ENCODE measurements at places on chromosomes 7 and 10.

GRCh38 chr7:21338728-21339164 lies 89.1 kb upstream of the SP4 start:
- peak; percentile 74 for DNase-seq

GRCh38 chr10:120656107-120656506 lies 195.1 kb upstream of the WDR11 start:
- no peak for DNase-seq

- DNase-seq: no peak
Measured at GRCh38 chr7:105647591-105647990, 66.3 kb upstream of the EFCAB10 start.

GRCh38 chr10:72104472-72105097 lies 16.2 kb upstream of the SPOCK2 start:
- DNase-seq: no peak

DNA sequence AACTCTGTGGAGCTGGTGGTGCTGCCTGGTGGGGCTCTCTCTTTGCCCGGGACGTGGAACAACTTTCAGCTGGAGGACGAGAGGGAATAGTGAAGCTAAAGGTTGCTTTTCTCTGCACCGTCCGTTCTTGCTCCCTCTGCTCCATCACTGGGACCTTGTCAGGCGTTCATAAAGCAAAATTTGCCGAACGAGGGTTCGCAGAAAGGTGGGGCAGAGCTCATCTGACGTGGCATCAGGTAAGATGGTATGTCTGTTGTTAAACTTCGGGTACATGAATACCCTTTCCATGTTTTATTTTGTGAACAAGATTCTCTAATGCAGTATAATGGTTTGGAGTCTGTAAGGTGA lies 416 bp downstream of the BBS9 start:
- DNase-seq: no peak

DNA sequence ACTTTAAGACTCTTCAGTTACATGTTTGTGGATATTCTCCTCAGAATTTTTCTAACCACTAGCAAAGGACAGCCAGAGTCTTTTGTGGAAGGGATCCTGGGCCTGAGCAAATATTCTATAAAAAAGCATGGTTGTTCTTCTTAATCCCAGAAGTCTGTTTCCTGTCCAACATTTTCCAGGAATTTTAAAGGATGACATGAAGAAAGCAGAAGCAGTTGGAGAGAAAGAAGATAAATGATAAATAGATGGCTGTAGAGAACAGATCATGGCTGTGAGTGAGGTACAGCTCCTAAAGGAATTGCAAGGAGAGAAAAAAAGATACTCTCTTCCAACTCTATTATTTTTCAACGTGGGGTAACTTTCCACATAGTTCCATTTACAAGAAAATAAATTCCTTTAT lies 91.8 kb upstream of the STEAP4 start:
- DNase-seq: no peak

DNA sequence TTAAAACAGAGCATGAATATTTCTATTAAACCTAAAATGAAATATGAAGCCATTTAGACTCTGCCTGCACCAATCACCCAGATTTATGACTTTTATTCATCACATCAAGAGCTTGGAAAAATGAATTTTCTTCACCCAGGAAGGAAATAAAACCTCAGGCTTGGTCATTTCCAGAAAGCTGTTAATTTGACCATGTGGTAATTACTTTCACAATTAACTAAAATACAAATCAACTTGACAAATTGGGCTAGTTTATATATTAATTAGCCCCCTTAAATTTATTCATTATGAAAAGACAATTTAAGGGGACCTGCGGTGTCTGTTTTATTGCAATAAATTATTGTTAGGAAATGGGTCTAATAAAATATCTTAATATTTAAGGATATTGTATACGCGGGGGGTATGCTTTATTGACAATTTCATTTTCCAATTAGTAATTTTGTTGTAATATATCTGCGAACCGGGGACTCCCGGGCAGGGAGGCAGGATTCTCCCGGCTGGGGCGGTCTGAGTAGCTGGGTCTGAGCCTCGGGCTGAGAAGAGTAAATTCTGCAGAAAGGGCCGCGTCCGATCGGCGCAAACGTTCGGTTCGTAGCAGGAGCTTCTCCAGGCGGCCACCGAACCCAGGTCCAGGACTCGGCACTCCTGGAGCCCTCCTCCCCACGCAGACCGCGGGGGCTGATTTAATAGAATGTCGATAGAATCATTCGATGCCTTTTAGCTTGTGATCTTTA lies 9.4 kb upstream of the MNX1 start:
- DNase-seq: no peak

DNA sequence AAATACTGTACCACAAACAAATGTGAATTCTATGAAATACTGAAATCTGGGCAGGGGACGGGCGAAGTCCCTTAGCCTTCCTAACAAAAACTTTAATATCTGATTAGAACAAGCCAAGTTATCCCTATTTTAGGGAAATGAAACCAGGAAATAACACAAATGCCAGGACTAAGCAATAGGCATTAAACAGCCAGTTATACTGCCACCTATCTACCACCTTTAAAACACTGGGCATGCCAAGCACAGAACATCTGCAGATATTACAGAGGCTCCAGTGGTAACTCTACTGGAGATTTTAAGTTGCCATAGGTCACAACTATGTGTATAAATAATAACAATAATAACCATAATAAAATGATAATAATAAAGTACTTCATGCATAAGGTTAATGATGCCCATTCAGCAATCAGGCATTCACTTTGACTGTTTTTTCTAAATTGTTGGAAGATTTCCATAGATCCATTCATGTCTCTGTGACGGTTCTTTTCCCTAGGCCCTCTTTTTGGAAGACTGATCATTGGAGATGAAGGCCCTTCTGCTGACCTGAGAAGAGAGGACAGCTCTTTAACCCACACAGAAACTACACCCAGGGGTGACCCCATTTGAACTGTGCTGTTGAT lies 195.7 kb downstream of the CACNA2D1 start:
- DNase-seq: no peak

DNA sequence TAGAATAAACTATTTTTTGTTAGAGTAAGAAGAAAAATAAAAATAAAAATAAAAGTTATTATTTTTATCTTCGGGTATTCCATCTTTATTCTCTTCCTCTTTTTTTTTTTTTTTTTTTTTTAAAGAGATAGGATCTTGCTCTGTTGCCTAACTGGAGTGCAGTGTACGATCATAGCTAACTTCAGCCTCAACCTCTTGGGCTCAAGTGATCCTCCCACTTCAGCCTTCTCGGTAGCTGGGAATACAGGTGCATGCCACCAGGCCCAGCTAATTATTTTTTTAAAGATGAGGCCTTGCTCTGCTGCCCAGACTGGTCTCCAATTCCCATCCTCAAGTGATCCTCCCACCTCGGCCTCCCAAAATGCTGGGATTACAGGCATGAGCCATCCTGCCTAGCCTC lies 15.4 kb downstream of the STAM start:
- no peak for DNase-seq

DNA sequence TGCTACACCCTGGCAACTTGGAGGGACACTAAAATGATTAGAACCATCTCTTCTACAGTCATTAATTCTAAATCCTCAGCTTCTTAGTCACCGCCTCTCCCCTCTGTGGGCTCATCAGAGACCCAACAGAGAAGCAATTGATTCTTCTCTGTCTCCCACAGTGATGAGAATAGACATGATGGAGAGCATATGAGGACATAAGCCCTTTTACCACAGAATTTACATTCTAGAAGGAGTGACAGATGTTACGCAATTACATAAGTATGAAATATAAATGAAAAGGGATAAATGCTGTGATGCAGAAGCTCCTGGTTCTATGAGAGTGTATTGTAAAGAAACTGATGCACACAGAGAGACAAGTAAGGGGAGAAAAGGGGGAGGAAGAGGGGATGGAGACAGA lies 18.1 kb upstream of the ABCB5 start:
- no peak for DNase-seq

DNA sequence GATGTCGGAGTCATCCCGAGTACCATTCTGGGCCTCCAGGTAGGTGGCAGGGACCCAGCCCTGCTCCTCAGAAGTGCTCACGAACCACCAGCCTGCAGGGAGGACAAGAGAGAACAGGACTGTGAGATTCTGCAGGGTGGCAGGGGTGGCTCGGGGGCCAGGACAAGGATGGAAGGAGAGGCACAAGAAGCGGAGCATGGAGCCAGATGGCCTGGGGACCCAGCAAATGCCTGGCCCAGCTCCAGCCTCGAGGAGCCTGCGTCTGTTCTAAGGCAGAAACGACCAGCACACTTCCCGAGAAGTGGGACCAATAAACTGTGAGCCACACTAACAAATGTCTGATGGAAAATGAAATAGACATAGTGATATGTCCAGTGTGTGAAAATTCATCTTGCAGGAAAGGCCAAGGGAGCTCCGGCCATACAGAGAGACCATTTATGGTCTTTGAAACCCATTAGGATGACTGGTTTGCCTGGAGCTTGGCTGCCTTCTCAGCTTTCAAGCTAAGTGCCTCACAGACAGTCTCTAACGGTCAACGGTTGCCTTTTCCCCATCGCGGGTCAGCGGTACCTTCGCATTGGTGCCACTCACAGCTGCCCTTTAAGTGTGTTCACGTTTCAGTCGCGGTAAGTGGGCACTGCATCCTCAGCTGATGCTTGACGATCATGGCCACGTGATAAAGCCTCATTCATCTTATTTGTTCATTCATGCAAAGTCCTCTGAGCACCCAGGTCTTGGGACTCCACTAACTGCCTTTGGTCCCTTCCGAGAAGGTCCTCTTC lies 133.8 kb downstream of the NEURL1 start:
- DNase-seq: no peak

DNA sequence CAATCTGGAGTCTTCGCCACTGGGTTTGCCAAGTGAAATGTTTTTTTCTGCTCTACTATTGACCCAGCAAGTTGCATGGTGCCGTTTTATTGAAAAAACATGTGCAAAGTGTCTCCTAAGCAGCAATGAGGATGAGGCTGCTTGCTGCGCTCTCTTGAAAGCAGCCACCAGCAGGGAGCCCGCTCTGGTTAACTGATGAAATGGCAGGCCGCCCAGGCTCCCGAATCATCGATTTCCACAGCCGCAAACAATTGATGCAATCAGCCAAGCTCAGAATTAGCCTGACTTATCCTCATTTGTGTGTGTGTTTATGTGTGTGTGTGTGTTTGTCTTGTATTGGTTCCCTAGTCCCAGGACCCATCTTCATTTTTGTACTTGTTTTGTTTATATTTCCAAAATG lies 22.2 kb upstream of the LYZL1 start:
- no peak for DNase-seq

DNA sequence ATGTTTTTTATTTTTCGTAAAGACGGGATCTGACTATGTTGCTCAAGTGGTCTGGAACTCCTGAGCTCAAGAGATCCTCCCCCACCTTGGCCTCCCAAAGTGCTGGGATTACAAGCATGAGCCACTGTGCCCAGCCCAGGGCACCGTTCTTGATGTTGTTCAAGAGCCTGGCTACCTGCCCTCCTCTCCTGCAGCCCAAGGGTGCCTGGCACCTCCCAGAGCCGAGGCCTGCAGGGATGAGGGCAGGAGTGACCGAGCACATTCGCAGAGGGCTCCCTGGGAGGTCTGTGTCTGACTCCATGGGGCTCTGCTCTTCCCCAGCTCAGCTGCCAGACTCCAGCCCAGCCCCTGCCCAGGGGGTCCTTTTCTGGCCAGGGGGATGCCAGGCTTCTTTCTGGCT lies 15.4 kb downstream of the SH2B2 start:
- no peak for DNase-seq

DNA sequence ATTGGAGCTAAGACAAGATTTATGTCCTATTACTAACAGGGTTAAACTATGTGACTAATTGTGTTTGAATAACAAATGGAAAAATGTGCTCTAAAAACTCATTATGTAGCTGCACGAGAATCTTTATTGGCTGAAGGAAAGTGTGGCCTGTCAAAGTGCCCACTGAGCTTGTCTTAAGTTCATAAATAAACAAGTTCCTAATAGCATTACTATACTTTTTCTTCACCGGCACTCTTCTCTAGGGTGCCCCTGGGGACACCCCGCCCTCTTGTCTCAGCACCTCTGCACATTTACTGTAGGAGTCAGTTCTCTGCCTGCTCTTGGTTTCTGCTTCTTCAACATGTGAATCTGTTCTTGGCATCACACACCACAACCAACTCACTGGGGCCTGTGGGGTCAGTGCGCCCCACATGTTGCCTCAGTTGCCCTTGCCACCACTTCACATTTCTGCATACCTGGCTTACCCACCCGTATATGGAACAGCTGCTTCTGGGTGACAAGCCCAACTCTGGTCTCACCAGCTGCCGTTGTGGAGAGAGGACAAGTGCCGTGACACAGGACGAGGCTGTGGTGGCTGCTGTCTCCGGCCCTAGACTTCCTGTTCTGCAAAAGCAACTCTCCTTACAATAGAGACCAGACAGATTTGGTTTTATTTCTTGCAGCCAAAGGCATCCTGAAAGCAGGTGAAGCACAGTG lies 96.3 kb upstream of the DDC start:
- peak; percentile 4 for DNase-seq

GRCh38 chr10:5960070-5960972 lies 17.0 kb downstream of the IL15RA start:
- no peak for DNase-seq

DNA sequence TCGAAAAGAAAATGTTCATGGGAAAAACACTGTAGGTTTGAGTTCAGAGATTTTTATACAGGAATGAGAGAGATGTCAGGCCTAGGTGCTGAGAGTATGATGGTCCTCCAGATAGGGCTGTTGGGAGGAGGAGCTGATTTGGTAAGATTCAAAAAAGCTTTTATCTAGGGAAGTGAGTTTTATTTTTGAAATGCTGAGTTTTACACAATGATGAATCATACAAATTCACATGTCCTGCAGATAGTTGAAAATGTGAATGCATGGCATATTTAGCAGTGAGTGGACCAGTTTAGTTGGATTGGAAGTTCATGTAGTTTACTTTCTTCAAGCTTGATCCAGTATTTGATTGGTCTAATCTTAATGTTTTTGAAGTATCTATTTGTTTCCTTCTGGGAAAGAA lies 154.8 kb downstream of the LRRC4 start:
- no peak for DNase-seq

GRCh38 chr10:123995082-123995460 lies 98.3 kb downstream of the CHST15 start:
- DNase-seq: no peak

DNA sequence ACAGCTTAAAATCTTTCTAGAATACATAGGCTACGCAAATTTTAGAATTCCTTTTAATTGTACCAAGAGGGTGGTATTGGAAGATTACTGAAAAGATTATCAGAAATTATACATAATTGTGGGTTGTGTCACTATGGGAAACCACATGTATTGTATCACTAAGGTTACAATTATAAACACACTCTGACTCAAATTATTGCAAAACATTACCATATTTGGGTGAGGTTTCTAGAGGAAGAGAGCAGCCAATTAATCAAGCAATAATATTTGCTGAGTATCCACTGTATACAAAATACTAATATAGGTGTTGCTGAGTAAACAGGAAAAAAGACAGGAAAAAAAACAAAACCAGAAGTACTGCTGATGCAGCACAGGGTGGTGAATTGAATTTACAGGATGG lies 3.1 kb upstream of the CAPZA2 start:
- no peak for DNase-seq

GRCh38 chr7:15505761-15506160 lies 56.1 kb downstream of the AGMO start:
- DNase-seq: no peak

DNA sequence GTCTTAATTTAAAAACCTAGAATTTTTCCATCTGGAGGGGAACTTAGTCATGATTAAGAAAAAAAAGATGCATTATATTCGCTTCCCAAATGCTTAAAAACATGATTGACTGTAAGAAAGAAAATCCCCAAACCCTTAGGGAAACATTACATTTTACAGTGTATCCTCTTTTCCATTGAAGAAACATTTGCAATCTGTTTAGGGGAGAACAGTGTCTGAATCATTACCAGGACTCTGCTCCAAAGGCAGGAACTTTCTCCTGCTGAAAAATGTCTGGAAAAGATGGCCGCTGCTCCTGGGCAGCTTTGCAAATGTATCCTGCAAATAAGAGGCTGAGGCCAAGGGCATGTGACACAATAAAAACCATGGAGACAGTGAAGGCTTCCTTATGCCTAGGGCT lies 173.7 kb downstream of the BUB3 start:
- DNase-seq: no peak

Measured in activated naive CD4-positive, alpha-beta T cell treated with Interleukin-2 at 50 U/mL for 16 hours (primary cell).